ENCODE measurements at places on chromosomes 4 and X.
A peak's percentile ranks its signal among the peaks of the same experiment; 100 is the strongest.

- DNase-seq = no peak
Observed at GRCh38 chrX:133608406-133608805, 193.1 kb upstream of the GPC4 start.

DNA sequence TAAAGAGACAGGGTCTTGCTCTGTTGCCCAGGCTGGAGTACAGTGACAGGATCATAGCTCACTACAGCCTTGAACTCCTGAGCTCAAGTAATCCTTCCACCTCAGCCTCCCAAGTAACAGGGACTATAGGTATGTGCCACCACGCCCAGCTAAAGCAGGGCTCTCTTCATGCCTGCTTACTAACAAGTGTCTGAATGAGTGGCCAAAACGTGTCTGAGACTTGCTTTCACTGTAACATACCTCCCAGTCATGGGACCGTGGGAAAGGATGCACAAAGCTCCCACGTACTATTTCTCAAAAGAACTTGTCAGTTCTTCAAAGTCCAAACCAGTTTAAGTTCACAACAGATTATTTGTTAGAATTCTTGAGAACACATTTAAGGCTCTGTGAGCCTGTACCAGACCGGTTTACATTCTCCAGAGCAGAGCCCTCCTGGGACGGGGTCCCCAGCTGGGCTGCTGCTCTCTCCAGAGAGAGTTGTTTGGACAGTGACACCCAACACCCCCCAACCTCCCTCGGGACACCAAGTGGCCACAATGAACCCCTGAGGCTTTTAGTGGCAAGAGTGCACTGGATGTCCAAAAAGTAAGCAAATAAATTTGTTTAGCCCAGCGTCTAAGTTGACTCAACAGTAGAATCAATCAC, 24.1 kb downstream of the SH3KBP1 start:
- no peak for DNase-seq

- DNase-seq = no peak
Observed at GRCh38 chr4:103011378-103012025, 8.0 kb downstream of the SLC9B1 start.

- no peak for DNase-seq
Observed at GRCh38 chr4:23818097-23818885, 71.6 kb downstream of the PPARGC1A start.

DNA sequence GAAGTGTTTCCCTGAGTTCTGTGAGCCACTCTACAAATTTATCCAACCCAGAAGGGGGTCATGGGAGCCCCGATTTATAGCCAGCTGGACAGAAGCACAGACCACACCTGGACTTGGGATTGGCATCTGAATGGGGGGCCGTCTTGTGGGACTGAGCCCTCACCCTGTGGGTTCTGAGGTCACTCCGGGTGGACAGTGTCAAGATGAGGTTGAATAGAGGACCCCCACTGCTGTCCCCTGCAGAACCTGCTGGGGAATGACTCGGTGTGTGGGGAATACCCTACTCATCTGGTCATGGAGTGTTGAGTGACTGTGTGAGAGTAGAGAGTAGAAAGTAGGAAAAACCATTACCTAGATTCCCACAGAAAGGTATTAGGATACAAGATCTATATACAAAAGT, 67.5 kb downstream of the ZFYVE28 start:
- DNase-seq = no peak

DNA sequence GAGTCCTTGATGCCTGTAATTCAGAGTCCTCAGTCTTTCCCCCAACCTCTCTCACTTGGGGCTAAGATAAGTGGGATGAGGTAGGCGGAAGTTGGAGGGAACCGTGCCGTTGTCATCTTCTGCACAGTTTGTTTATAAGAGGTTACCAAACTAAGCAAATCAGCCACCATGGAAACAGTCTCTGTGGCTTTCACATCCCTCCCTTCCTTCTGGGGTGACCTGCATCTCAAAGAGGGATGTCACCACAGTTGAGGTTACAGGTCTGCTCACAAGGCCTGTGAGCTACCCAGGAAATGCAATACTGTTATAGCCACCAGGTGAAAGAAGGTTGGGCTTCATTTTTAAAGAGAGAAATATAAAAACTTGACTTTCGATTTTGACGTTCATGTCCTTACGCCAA, 26.3 kb downstream of the RTL5 start:
- no peak for DNase-seq

GRCh38 chr4:10971800-10972401, 287.3 kb upstream of the CLNK start:
- no peak for DNase-seq

- DNase-seq = peak; percentile 64
Observed at GRCh38 chr4:3044870-3045819, 29.2 kb downstream of the HTT-AS start.

Data from stimulated activated CD4-positive, alpha-beta T cell treated with anti-CD3 and anti-CD28 coated beads, Interleukin-4, amount 100 ng/mL, for 4 hours (primary cell).